NAMALWA (cell line): ENCODE measurements at places on chromosomes 13 and 19.

DNA sequence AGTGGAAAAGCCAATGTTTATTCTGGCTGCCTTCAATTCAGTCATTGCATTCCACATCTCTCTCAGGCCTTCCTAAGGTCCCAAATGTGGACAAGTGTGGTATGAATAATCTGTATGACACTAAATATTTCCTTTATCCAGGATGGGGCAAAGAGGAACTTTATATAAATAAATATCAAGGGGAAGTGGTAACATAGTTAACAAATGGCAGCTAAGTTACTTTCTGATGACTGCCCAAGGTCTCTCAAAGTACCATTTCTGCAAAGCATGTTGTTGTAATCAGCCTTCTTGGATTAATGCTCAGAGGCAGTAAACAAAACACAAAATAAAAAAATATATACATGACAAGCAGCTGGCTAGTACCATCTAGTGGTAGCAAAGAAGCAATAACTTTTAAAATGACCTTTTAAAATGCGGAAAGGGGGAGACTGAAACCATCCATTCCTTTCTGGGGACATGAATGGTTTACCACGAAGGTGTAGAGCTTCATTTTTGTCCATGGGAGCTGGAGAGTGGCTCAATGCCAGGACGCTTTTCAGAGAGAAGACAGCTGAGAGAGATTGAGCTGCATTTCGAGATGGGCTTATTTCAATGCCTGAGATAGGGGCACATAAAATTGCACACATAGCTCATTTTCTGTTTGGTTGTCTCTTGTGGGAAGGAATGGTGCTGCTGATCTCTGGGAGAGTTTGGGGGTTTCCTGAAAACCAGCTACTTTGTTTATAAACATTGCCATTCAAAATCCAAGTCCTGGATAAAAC is 259.2 kb downstream of the RFC3 start:
- DNase-seq, result peak; percentile 50

- DNase-seq, result peak; percentile 93
Measured at GRCh38 chr19:3557461-3558248, at the start of gene MFSD12. MFSD12 (minus strand) TSS chr19:3557586; CDS start chr19:3557403, 183 bp downstream.

- DNase-seq, result no peak
Measured at GRCh38 chr13:23462815-23463559, 29.5 kb upstream of the SACS start.

DNA sequence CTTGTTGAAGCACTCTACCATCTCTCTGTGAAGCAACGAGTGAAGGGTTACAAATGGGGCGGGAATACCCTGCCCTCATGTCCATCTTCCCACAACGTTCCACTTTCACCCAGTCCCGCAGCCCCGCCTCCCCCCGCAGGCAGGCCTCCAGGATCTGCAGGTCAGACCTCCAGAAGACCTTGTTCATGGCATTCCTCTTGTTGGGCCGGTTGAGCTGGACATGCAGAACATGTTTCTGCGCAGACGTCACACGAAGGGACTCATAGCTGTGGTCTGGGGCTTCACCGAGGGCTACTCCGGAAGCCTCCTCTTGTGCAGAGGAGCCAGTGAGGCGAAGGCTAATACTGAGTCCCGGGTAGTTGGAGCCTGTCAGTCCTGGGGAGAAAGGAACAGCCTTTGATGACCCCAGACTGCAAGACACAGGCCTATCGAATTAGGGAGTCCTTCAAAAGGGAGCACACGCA is 420 bp downstream of the ECH1 start:
- DNase-seq, result peak; percentile 45

DNA sequence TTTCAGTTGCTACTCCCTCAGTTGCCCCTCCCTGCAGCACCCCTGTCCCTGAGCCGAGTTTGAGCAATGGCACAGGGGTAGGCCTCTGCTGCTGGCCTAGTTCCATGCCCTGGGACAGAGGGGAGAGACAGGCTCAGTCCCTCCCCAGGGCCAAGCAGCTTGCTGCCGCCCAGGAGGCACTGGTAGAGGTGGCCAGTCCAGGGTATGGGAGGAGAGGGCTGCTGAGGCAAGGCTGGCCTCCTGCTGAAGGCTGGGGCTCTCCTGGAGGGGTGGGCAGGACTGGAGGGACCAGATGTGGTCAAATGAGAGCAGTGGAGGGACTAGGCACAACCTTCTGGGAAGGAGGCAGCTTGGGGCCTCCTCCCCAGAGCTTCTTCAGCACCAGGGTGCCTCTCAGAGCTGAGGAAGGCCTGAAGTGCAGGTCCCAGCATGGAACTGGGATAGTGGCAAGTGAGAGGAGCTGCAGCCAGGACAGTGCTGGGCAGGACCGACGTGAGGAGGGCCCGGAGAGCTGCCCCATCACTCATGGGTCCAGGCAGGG is 29.8 kb upstream of the VSTM2B start:
- DNase-seq, result no peak

- no peak for DNase-seq
Measured at GRCh38 chr13:23679220-23679619, 109.0 kb downstream of the TNFRSF19 start.

DNA sequence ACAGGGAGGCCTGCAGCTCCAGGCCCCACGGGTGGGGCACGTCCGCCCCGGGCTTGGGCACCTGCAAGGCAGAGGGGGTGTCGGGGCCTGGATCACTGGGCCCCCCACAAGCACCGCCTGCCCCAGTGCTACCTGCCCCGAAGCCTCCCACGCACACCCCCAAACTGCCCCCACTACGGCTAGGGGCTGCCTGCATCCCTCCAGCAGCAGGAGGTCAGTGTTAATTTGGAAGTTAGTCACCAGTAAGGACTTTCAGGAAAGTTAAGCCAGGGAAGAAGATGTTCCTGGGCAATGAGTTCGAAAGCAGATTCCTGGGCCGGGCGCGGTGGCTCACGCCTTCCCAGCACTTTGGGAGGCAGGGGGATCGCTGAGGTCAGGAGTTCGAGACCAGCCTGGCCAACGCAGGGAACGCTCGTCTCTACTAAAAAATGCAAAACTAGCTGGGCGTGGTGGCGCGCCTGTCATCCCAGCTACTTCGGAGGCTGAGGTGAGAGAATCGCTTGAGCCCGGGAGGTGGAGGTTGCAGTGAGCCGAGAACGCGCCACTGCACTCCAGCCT is 5.5 kb downstream of the PEAK3 start:
- no peak for DNase-seq

DNA sequence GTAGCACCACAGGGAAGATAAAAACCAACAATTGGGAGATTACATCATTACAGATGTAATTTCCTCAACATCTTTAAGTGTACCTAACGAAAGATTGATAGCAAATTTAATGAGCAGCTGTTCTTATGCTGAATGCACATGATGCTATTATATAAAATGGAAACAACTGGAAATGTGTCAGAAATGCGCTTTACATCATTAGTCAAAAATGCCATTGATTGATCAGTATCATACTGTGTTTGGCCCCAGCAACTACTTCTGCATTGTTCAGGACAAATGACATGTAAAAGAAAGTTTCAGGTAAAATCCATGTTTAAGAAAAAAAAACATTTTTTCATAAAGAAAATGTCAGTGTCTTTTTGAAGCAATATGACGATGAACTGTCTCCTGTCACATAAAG is 625.5 kb upstream of the MIR17HG start:
- no peak for DNase-seq

- no peak for DNase-seq
Measured at GRCh38 chr13:65854431-65854830, 1375.7 kb downstream of the PCDH9 start.

DNA sequence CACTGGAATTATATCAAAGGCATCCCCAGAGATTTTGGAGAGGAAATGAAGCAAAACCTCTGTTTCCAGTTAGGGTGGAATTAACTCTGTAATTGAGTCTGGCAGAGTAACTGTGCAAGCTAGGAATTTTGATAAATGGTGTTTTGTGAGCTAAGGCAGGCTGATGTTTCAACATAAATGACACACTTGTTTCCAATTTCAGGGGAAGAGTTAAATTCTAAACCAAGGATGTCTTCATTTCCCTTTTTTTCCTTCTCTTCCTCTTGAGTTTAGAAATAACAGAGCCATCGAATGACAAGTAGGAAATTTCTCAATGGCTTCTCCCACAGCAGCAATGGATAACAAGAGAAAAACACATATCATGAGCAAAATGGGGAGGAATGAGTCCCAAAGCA is 131.2 kb downstream of the IRS2 start:
- no peak for DNase-seq

- no peak for DNase-seq
Measured at GRCh38 chr13:37490176-37490779, 108.3 kb downstream of the POSTN start.

DNA sequence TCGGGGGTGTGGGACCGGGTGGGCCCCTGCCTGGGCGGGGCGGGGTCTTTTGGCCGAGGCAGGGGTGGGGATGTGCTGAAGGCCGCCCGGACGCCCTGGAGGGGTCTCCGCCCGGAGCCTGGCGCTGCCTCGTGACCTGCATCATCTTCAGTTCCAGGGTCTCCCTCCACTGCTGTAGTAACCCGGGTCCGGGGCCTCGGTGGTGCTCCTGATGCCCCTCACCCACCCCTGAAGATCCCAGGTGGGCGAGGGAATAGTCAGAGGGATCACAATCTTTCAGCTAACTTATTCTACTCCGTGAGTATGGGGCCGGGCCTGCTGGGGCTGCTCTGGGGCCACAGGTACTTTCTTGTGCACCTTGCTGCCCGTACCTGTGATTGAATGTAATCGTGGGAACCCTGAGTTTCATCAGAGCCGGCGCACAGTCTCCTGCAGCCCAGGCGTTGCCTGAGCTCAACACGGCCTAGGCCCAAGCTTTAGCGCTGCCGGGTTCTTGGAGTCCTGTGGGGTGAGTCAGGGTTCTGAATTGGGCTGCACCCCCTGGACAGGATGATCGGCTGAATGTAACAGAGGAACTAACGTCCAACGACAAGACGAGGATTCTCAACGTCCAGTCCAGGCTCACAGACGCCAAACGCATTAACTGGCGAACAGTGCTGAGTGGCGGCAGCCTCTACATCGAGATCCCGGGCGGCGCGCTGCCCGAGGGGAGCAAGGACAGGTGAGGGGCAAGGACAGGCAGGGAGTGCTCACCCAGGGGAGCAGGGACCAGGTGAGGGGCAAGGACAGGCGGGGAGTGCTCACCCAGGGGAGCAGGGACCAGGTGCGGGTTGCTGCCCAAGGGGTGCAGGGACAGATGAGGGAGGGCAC is 10.5 kb downstream of the PEAK3 start:
- no peak for DNase-seq

DNA sequence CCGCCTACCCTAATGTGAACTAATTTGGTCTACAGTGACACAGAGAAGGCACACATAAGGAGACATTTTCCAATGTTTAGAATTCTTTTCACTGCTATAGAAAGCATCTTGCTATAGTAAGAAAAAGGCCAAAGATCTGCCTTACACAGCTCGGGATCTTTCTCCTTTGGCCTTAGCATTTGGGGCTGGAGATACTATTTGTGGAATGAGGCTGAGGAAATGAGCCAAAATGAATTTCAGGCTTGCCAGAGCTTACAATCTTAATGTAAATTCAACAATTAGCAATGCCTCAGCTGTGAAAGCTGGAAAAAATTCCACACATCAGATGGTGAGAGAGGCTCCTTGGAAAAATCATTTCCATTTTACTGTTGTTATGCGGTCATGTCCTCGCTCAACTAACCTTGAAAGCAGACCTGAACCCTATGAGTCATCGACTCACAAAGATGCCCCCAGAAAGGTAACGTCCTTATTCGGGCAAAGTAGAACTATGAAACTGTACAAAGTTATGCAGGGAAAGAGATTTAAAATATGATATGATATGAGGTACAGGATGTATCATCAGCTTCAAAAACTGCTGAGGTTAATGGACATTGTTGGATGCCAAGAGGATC is 324.5 kb upstream of the NBEA start:
- DNase-seq, result no peak

DNA sequence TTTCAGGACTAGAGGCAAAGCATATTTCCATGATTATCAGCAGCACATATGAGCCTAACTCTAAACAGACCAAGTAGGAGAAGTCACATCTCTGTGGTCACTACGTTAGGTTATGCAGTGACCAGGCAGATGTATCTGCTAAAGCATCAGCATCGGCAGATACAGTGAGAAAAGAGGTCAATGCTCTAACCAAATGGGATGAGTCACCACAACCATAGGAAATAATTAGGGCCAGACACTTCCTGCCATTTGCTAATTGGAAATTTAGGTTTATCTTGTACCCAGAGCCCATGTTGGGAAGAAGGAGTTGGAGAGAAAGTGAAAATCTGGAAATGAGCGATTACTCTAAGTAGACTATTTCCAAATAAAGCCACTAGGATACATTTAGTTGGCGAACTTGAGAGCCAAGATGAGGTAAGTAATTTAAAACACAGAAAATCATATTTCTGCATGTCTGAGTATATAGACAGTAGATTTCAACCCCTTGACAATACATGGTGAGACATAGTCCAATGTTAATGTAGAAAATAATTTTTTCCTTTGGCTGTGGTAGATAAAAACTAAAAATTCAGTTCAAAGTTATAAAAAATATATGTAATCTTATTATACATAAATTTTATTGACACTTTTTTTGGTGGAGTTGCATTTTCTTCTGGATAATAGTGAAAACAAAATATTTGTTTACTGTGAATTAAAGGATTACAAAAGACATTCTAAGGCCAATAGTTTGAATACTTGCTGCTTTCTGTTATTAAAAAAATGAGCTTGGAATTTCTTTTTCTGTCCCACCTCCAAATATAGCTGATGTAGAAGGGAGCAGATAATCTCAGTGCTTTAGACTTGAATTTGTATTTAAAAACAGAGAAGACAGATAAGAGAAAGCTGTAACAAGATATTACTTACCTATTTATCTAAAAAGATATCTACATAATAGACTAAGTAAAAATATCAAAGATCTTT is 104.4 kb upstream of the CSNK1A1L start:
- no peak for DNase-seq

DNA sequence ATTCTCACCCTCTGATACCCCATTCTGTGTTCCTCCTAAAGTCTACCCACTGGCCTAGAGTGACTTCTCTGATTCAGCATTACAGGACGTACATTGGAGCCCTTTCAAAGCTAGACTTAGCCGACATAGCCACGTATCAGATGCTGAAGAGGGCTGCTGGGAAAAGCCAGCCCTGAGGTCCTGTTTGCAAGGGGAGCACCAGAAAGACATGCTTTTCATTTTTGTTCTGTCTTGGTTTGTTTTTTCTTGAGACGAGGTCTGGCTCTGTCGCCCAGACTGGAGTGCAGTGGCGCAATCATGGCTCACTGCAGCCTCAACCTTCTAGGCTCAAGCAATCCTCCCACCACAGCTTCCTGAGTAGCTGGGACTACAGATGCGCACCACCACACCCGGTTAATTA is 6.3 kb upstream of the ZSWIM4 start:
- DNase-seq, result peak; percentile 34
